ENCODE measurements at places on chromosomes 6 and 20.

GRCh38 chr20:1212607-1213396, 9.5 kb downstream of the C20orf202 start:
- peak; percentile 44 for DNase-seq

- DNase-seq, result no peak
Measured at GRCh38 chr6:138970856-138971425, 17.1 kb downstream of the REPS1 start.

- no peak for DNase-seq
Measured at GRCh38 chr20:41218466-41218865, 81.1 kb downstream of the PLCG1 start.

- no peak for DNase-seq
Measured at GRCh38 chr6:110864824-110865223, 9.8 kb upstream of the AMD1 start.

GRCh38 chr6:143647732-143648131, 30.0 kb upstream of the PHACTR2 start:
- no peak for DNase-seq

GRCh38 chr20:49519777-49520359, 37.4 kb upstream of the KCNB1 start:
- DNase-seq, result no peak

GRCh38 chr6:110703010-110703905, 112.0 kb downstream of the CDK19 start:
- DNase-seq, result no peak

- no peak for DNase-seq
Measured at GRCh38 chr6:87436435-87436834, 28.7 kb downstream of the CFAP206 start.

DNA sequence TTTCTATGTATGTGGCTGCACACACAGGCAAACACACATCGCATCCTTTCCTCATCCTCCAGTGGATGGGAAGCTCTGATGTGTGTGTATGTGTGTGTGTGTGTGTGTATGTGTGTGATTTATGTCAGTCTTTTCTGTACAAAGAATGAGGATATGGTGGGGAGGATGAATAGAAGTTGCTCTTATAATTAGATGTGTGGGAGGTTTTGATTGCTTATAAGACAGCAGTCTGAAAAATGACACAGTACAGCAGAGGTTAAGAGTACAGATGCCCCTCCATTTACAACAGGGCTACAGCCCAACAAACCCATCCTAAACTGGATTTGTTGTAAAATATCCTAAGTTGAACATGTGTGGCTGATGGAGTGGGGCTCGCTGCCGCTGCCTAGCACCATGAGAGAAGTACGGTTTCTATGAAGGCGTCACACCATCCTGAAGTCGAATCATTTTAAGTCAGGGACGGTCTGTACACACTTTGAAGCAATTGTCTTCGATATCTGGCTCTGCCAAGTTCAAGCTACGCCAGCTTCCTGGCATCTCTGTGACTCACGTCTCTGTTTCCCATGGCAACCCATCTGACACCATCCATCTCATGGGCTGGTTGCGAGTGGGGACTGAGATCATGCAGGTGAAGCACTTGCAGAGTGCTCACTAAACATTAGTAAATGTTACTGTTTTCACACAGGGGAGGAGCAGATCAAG, 252.6 kb downstream of the MYLK4 start:
- DNase-seq, result no peak

- no peak for DNase-seq
Measured at GRCh38 chr6:112253841-112254816, at the start of gene LAMA4. LAMA4 (minus strand) TSS chr6:112254567; CDS start chr6:112254150, 417 bp downstream.

DNA sequence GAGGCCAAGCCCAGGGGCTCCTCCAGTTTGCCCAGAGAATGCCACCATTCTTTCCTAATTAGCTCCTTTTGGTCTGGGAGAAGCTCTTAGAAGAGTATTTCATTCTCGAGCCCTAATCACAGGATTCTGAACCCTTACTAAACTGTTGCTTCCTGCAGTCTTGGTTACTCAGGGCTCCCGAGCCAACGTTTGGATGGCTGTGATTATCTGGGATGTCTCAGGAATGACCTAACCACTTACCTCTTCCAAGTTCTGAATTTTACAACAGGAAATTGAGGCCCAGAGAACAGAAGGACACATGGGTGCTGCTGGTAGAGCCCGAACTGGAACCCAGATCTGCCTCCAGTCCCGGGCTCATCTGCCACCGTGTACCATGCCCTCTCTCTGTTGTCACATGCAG, 22.2 kb upstream of the PNPLA1 start:
- no peak for DNase-seq

DNA sequence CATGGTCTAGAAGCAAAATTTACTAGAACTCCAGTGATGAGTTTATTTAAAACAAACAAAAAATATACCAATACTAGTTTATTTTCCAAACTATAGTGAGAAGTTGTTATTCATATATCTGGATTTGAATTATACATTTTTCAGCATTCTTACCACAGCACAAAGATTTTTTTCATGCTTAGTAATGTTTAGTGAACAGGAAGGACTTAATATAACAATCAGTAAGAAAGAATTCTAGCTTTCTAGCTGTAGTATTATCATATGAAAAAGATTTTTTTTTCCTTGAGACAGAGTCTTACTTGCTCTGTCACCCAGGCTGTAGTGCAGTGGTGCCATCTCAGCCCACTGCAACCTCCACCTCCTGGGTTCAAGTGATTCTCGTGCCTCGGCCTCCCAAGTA, 13.8 kb downstream of the MARCKS start:
- no peak for DNase-seq

DNA sequence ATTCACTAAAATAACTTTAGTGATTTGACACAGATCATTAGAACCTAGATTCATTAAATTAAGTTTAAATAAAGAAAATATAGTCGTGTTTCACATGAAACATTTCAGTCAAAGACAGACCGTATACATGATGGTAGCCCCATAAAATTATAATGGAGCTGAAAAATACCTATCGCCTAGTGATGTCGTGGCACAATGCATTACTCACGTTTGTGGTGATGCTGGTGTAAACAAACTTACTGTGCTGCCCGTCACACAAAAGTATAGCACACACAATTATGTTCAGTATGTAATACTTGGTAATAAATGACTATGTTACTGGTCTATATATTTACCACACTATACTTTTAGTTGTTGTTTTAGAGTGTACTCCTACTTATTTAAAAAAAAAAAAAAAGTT, 17.3 kb downstream of the DST start:
- DNase-seq, result no peak

- no peak for DNase-seq
Measured at GRCh38 chr20:33909331-33909921, 84.3 kb upstream of the RALY start.

- DNase-seq, result no peak
Measured at GRCh38 chr6:22892452-22892851, 323.1 kb downstream of the HDGFL1 start.

DNA sequence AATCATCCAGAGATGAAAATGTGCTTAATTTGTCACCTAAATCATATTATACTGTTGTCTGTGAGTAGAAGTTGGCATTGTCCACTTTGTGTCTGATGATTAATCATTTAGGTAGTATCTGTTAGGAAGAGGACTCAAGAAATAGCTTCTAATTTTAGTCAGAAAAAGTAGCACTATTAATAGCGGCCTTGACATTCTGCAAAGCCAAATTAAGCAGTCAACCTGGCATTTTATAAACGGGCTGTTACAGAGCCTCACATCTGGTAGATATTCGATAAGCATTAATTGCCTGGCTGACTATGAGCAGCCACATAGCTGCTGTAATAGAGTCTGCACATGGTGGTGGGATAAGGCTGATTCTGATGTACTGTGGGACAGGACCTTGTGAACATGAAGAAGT, 99.5 kb downstream of the KLHL32 start:
- DNase-seq, result no peak

DNA sequence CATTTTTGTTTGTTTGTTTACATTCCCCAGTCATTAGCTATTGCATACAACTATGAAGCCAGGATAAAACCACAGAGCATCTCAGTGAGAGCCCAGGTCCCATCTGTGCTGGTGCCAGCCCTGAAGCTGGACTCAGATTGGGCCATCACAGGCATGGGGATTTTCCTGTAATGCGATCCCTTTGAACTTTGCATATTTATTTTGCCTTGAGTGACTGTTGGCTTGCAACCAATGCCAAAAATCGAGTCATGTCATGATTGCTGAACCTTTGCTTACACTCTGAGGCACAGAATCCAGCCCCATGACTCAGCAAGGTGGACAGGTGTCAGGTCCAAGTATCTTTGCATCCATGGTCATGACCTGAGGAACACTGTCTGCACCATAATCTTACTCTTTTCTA, 46.2 kb upstream of the GGTLC1 start:
- no peak for DNase-seq

DNA sequence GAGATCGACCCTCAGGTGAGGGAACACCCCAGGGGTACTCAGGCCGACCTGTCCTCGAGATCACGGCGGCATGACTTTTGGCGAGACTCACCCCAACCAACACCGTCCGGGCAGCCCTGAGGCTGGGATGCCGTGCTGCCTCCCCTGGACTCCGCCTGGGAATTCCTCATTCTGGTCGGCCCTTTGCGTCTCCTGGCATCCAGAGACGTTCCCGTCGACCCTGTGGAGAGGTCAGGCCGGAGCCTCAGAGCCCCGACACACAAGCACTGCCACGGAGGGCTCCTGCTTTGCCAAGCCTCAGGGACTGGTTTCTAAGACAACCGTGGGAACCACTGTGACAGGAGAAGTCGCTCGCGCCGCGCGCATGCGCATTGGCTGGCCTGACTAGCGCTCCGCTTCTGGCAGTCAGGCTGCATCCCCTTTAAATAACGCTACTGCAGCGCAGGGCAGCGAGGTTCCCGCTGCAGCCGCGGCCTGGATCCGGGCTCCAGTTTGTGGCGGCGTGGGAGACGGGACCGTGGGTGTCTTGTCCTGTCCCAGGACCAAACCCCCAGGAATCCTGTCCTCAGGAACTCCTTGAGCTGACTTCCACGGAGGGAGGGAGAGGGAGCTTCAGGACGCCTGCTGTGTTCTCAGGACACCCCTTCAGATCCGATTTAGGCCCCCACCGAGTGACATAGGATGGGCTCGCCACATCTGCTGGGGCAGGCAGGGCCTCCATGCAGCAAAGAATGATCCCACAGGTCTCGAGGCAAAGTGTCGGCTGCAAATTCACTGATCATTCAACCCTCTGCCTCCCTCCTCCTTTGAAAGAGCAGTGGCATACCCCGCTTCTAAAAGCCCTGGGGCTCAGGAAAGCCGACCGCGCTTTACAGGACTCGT, 163.2 kb upstream of the ZNF337 start:
- peak; percentile 65 for DNase-seq

GRCh38 chr6:147207351-147207750, 3.1 kb downstream of the STXBP5 start:
- DNase-seq, result no peak

GRCh38 chr6:113607821-113608545, 249.2 kb upstream of the MARCKS start:
- no peak for DNase-seq

DNA sequence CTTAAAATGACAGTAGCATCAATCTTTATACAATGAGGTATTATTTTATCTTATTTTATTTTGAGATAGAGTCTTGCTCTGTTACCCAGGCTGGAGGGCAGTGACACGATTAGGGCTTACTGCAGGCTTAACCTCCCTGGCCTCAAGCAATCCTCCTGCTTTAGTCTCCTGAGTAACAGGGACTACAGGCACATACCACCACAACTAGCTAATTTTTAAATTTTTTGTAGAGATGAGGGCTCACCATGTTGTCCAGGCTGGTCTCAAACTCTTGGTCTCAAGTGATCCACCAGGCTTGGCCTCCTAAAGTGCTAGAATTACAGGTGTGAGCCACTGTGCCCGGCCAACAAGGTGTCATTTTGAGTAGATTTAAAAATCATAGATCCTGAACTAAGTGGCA, 125.9 kb downstream of the PDSS2 start:
- no peak for DNase-seq

DNA sequence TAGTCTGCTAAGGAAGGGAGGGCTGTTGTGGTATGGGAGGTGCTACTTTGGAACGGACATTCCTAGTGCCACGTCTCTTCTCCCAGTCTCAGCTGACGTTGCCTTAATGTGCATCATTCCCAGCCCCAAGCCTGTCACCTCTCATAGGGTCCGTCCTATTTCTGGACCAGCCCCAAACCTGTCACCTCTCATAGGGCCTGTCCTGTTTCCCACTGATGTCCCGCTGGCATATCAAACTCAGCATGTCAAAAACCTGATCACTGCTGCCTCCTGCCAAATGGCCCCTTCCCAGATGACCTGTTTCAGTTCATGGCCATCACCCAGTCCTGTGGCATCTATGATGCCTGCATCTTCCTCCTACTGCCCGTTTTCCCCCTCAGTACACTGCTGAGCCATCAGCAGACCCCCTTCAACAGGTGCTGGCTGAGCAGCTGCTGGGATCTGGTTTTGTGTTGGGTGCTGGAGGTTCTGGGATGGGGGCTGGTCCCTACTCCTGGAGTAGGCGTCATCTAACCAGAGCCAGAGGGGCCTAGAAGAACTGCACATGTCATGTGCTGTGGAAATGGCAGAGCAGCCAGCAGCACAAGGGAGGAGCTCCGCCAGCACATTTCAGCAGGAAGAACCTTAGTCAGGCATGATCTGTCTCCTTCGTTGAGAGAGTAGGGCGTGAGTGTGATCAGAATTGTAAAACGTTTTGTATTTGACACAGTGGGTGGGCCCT, 3.3 kb downstream of the ENTPD6 start:
- DNase-seq, result no peak

DNA sequence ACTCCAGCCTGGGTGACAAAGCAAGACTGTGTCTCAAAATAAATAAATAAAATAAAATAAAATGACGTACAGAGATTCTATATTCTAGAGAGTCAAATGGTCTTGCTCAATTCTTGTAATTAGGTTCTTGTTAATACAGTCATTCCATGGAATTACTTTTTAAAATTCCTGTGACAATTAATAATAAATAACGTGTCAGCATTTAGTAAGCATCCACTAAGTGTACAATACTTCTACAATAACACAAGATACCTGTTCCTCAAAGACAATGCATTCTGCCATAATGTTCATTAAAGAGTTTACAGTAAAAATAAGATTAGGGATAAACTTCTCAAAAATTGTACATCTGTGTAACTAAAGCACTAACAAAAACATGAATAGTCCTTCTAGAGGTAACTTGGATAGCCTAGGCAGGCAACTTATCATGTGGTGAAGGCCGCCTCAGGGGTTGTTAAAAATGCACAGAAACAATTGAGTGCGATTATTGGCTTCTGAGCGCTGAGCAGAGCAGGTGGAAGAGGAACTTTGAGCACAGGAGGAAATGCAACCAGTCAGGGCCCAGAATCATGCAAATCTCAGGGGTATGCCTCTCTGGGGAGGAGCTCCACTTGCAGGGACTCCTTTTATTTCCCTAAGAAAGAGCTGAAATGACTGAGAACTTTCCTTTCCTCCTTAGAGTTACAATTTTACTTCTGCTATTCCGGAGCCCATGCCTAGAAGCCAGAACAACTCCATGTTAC, 37.1 kb downstream of the QRSL1 start:
- no peak for DNase-seq
